ENCODE measurements at places on chromosomes 1 and 21.

GRCh38 chr1:8356256-8357209, 38.6 kb downstream of the SLC45A1 start:
- no peak for DNase-seq

- DNase-seq = peak; percentile 68
Measured at GRCh38 chr1:210448297-210448892, 119.7 kb downstream of the HHAT start.

- peak; percentile 1 for DNase-seq
Measured at GRCh38 chr21:14454016-14455009, 71.4 kb upstream of the HSPA13 start.

DNA sequence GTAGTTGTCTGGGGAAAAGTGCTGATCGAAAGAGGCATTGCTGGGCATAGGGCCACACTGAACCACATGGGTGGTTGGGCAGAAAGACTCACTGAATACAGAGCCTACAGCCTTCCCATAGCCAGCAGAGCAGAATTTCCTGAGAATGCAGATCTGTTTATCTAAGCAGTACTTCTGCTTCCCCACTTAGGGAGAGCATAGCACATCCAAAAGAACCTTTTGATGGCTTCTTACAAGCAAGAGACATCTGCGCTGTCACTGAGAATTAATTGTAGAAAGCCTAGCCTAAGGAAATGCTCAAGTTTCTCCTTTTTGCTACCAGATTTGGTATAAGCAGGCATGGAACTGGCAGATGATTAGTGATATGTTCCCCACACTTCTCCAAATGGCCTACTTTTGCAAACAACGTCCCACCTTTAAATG, 13.0 kb upstream of the KLHDC8A start:
- no peak for DNase-seq

GRCh38 chr1:78743626-78744025, 94.0 kb downstream of the IFI44 start:
- DNase-seq = no peak

- peak; percentile 21 for DNase-seq
Measured at GRCh38 chr21:37564341-37564923, 197.9 kb downstream of the DYRK1A start.

GRCh38 chr1:34816332-34816731, 23.5 kb downstream of the GJA4 start:
- DNase-seq = no peak

- DNase-seq = no peak
Measured at GRCh38 chr1:155478270-155478852, 84.2 kb downstream of the ASH1L start.

DNA sequence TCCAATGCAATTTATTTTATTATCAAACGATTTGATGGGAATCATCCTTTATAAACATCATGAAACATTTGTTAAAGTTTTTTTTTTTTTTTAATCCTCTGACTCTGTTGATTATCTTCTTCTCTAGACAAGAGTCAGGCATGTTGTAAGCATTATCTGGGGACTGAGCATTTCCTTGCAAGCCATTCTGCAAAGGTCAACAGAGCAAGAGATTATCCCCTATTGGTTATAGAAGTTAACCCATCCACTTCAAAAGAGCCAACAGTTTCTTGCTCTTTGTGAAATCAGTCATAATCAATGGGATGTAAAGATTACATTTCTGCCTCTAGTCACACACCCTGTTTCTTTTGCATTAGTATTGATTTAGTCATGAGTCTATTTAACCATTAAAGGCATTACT, 368.8 kb upstream of the ADGRL4 start:
- peak; percentile 72 for DNase-seq

DNA sequence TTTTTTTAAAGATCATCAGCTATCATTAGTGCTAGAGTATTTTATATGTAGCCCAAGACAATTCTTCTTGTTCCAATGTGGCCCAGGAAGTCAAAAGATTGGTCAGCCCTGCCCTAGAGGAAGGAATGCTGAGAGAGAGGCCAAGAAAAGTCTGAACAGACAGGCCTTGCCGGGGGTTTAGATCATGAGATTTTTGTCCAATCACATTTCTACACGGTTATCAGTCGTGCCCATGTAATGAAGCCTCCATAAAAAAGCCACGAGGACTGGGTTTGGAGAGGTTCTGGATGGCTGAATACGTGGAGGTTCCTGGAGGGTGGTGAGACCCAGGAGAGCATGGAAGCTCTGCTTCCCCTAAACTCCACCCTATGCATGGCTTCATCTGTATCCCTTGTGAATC, 24.3 kb upstream of the ENO1 start:
- no peak for DNase-seq

DNA sequence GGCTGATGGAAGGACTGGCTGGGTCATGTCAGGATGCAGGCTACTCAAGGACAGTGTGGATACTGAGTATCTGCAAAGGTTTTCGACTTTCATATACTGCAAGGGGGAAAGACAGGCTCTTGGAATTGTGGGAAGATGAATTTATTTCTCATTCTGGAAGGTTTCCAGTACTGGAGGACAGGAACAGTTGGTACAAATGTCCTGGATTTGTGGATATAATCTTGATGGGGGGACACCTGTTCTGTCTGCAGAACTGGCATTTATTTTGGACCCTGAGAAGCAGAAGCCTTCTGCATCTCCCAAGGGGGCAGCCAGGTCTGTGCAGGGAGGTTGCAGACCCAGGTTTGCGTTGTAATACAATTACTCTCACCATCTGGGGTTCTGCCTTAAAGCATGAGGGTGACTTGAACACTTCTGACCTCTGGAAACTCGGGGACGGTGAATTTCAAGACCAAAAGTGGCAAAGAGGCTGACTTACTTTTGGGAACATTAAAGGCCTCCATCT, 65.8 kb downstream of the NOS1AP start:
- no peak for DNase-seq

DNA sequence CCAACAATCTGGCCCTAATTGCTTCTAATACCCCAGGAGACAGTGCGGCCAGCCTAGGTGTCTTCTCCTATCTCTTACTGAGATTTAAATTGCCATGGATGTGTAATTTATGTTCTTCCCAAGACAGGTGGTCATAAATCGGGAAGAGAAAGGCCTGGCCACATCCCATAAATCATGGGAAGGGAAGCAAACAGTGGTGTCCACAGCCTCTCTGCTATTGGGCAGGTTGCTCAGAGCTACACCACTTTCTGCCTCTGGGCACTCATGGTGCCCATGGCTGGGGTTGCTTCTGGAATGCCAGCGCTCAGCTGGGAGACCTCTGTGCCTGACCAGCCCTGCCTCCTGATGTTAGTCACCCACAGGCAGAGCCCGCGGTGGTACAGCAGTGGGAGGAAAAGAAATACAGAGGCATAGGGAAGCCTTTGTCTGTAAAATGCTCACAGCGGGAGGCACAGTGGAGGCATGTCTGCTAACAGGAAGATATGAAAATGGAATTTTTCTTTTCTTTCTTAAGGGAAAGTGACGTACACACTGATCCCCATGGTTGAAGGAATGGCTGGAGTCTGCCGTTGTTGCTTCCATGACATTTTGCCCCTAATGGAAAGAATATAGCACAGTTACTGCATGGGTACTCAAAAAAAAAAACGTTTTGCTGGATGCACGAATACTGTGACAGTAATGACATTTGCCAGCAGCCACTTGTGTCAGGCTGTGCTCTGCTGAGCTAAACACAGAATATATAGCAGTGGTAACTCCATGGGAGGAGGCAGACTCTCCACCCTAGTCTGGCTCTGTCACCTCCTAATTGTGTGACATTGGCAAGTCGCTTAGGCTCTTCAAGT, 21.9 kb downstream of the MTARC1 start:
- DNase-seq = no peak

GRCh38 chr1:43418858-43419257, 29.2 kb downstream of the SZT2 start:
- DNase-seq = no peak

GRCh38 chr1:206700445-206701036, 15.8 kb downstream of the MAPKAPK2 start:
- DNase-seq = no peak

GRCh38 chr1:186175588-186175987, 199.5 kb downstream of the TPR start:
- DNase-seq = peak; percentile 41

- DNase-seq = no peak
Measured at GRCh38 chr1:77757603-77758002, 2.0 kb downstream of the USP33 start.

DNA sequence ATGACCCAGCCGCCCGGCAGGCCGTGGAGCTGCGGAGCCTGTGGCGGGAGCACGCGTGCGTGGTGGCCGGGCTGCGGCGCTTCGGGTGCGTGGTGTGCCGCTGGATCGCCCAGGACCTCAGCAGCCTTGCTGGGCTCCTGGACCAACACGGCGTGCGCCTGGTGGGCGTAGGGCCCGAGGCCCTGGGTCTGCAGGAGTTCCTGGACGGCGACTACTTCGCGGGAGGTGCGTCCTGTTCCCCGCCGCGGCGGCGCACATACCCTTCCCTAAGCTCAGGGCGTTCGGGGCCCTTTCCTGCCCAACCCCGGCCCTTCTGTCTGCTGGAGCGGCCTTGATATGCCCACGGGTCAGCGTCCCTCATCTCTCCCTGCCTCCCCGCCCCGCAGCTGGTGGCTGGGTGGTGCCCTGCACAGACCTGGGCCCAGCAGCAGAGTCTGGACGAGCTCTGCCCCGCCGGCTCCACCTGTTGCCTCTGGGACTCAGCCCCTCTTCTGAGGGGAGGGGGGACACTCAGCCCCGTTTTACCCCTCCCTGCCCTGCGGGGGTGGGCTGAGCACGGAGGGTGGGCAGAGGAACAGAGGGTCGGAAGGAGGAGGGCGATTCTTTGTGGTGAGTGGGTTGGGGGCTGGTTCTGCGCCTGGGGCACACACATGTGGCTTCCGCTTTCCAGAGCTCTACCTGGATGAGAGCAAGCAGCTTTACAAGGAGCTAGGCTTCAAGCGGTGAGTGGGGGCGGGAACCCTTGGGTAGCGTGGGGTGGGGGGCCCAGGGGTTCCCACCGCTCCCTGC, 688 bp downstream of the PRXL2B start:
- DNase-seq = peak; percentile 70

DNA sequence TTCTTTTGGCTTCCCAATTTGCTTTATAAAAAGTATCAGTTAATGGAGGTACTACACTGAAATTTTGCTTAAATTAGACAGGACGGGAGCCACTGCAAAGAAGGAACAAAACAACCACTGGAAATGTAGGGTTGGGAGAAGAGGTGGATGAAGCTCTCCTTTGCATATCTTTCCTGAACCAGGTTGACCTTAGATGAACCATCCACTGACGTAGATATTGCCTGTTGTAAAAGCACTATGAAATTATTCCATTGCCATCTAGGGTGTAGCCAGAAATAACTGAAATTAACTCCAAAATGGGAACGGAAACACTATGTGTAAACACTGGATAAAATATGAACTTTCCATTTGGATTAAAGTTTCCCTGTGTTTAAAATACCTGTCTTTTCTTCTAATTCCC, 1.2 kb upstream of the ABL2 start:
- DNase-seq = no peak

- peak; percentile 54 for DNase-seq
Measured at GRCh38 chr1:184974056-184974836, at the start of gene NIBAN1. TSS of gene NIBAN1 (minus strand) at chr1:184974508. CDS start at chr1:184974356, 152 bp downstream.

- no peak for DNase-seq
Measured at GRCh38 chr1:36982709-36983108, 51.6 kb downstream of the GRIK3 start.

DNA sequence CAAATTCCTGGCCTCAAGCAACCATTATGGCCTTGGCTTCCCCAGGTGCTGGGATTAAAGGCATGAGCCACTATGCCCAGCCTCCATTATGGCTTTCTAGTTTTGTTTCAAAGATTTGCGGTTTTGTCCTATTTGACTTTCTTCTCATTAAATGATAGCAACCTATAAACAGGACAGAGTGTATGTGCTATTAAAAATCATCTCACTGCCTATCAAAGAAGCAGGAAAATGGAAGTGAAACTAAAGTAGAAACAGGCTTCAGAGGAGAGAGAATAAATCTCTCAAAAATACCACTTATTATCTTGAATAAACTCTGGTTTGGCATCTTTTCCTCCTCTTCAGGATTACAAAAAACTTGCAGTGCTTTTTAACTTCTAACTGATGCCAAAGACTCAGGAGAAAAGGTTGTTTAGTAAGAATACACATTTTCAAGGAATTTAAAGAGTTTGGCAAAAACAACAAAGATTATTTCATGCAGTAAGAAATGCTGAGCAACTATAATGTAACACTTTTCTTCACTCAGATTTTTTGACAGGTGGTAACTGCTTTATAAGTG, 28.7 kb downstream of the ACBD3 start:
- DNase-seq = no peak

- no peak for DNase-seq
Measured at GRCh38 chr1:91803123-91803522, 82.8 kb downstream of the TGFBR3 start.

DNA sequence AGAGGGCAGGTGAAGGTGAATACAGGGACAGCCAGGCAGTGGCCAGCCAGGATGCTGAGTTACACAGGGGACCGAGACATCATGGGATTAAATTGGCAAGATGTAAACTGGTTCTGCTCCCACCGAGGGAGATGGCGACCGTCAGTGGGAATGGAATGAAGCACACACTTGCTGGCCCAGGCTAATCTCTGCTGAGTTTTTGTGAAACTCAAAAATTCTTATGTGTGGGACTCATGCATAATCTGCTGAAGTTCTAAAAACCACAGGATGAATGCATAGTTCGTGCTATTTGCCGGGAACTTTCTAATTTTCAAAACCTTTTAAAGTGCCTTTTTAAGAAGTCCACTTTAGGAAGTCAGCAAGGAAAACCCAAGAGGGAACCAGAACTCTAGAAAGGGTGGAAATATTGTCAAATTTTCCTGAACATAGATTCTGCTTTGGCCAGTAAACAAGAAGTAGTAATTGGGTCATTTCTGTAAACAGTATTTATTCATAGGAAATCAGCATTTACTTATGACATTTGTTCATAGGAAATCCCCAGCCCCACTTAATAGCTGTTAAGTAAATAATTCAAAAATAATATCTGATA, 85.4 kb upstream of the ROR1 start:
- DNase-seq = no peak

GRCh38 chr1:103514920-103515503, 10.5 kb upstream of the RNPC3 start:
- DNase-seq = peak; percentile 53

DNA sequence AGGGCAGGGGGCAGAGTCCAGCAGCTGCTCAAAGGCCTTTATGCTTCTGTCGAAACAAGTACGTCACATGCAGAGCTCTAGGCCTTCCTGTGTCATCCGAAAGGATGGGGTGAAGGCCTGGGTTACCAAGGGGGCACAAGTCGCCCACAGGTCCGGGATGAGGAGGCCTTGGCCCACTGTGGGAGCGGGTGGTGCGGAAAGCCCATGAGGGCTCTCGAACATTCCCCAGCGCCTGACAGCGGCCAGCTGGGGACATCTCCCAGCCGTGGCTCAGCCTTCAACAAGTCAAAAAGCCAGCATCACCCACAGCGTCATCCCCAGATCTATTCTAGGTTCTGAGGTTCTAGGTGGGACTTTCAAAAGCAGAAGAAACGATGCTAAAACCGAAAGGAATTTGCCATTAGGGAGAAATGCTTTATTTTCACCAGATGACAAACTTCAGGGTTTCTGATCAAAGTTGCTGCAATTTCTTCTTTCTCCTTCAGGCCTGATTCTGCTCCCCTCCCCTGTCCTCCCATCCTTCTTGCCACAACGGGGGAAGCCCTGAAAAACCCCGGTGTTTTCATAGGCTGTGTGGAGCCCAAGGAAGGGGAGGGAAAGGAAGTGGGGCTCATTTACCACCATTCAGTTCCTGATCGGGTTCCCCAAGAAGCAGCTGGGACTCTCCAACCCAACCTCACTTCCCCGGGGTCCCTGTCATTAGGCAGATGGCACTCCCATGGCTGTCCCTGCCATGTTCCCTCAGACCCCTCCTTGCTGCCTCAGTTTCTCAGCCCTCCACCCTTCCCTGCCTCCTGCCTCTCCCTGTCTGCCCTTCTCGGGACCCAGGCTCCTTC, 17.6 kb downstream of the GPR137B start:
- no peak for DNase-seq

GRCh38 chr1:19349999-19350398, 37.9 kb downstream of the SLC66A1 start:
- DNase-seq = no peak
